ENCODE measurements at places on chromosomes 2 and 18.

DNA sequence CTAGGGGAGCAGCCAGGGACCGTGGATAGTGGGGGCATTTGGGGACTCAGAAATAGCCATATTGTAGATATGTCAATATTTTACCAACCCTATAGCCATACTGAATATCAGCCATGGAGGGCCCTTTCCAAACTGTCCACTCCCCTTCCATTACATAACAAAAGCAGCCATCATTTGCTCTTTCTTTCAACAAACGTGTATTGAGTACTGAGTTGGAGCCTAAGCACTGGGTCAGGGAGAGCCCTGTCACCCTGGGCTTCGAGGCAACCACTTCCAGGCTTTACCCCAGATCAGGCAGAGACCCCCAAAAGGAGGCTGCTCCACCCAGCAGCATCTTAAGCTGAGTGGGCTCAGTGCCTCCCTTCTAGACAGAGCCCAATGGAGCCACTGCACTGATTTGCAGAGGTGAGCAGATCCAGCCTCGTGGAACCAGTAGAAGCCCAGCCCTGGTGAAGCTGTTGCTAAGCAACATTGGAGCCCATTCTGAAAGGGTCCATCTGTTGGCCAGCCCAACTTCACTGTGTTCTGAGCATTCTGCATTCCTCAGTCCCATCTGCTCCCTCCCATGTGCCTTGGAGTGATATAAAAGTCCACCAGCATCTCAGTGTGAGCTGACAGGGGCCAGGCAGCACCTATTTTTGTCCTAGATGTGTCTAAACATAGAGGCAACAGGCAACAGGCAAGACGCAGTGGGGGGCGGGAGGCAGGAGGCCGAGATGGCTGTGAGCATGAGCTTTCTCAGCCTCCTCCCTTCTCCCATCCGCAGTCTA is 112.1 kb downstream of the PLB1 start:
- no peak overlapping the region for H3K4me3 ChIP-seq
- H3K4me1 ChIP-seq, result peaks cover 7% of the 10 kb centered on the region
- no peaks in the 10 kb centered on the region for H3K36me3 ChIP-seq
- no peak for DNase-seq
- H3K27ac ChIP-seq, result no peak overlapping the region

DNA sequence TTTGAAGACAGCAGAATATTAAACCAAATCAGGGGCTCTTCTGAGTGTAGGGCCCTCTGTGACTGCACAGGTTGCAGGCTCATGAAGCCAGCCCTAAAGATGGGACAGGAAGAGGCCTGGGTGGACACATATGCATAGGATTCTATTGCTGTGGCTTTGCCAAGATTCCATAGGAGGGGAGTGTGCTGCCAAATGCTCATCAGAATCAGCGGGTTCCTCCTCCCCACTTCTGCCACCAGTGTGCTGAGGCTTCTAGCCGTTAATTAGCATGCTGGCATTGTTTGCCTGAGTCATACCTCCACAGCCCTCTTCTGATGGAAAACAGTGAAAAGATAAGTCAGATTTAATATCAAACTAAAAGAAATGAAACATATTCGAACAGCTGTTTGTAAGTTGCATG is 103.9 kb upstream of the TMEFF2 start:
- no peaks in the 10 kb centered on the region for H3K4me1 ChIP-seq
- no peak for DNase-seq
- peaks cover 2% of the 10 kb centered on the region for H3K27me3 ChIP-seq

GRCh38 chr2:146239392-146240135 is 1605.3 kb upstream of the ACVR2A start:
- H3K4me1 ChIP-seq, result peaks cover 8% of the 10 kb centered on the region
- H3K36me3 ChIP-seq, result no peaks in the 10 kb centered on the region
- H3K4me3 ChIP-seq, result no peak overlapping the region
- H3K27ac ChIP-seq, result peak overlapping the region; percentile 69
- DNase-seq, result peak; percentile 93

- H3K4me1 ChIP-seq, result peaks cover 10% of the 10 kb centered on the region
- DNase-seq, result peak; percentile 35
- no peaks in the 10 kb centered on the region for H3K36me3 ChIP-seq
- no peak overlapping the region for H3K4me3 ChIP-seq
- no peaks in the 10 kb centered on the region for H3K27me3 ChIP-seq
- no peak overlapping the region for H3K27ac ChIP-seq
These were observed 130.7 kb downstream of the MREG start for GRCh38 chr2:215882689-215883088.

DNA sequence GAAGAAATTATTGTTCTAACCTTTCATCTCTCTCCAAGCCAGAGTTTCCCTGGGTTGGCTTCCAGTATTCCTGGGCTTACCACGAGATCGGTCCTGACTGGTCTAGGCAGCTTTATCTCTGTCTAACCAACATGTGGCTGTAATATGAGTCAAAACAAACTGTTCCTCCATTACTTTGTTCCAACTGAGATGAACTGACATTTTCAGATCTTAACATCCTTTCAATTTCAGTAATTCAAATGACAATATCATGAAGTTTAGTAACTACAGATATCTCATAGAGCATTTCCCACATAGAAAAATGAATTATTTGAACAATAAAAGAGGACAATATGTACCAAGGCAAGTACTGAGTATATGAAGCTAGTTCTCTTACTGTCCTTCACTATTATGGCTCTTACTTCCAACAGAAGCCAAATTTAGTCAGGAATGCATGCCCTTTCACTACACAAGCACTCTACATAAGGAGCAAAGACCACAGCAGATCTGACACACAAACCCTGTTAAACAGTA is 15.5 kb downstream of the SLC25A12 start:
- peaks cover 2% of the 10 kb centered on the region for H3K4me1 ChIP-seq
- no peak overlapping the region for H3K27ac ChIP-seq
- H3K27me3 ChIP-seq, result no peaks in the 10 kb centered on the region
- peak; percentile 73 for DNase-seq
- H3K4me3 ChIP-seq, result no peak overlapping the region

DNA sequence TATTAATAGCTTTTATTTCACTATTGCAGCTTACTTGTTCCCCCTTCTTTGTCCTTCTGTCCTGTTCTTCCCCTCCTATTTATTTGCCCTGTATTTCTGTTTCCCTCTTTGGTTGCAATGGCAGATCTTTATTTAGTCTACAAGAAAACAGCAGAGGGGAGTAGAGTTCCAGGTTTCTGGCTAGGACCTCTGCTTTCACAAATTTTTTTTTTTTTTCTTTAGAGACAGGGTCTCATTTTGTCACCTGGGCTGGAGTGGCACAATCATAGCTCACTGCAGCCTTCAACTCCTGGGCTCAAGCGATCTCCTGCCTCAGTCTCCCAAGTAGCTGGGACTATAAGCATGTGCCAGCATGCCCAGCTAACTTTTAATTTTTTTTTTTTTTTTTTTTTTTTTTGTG is 188.1 kb upstream of the SPRED2 start:
- peaks cover 47% of the 10 kb centered on the region for H3K27me3 ChIP-seq
- peaks cover 8% of the 10 kb centered on the region for H3K4me1 ChIP-seq
- no peaks in the 10 kb centered on the region for H3K36me3 ChIP-seq
- no peak overlapping the region for H3K4me3 ChIP-seq
- no peak for DNase-seq

GRCh38 chr18:68699043-68699442 is 15.9 kb downstream of the TMX3 start:
- no peak overlapping the region for H3K27ac ChIP-seq
- no peaks in the 10 kb centered on the region for H3K27me3 ChIP-seq
- no peak overlapping the region for H3K4me3 ChIP-seq
- peaks cover 22% of the 10 kb centered on the region for H3K36me3 ChIP-seq
- peak; percentile 68 for DNase-seq

DNA sequence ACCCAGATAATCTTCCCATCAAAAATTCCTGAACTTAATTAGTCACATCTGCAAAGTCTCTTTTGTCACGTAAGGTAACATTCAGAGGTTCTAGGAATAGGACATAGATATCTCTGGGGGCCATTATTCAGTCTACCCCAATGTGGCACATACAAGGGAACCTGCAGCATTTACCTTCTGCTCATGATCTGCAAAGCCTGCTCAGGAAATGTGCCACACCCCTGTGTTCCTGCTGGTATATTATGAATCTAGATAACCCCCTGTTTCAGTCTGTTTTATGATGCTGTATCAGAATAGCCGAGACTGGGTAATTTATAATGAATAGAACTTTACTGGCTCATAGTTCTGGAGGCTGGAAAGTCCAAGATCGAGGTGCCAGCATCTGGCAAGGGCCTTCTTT is 103.5 kb downstream of the ARL4C start:
- H3K27me3 ChIP-seq, result no peaks in the 10 kb centered on the region
- no peaks in the 10 kb centered on the region for H3K4me1 ChIP-seq
- no peak overlapping the region for H3K4me3 ChIP-seq
- no peaks in the 10 kb centered on the region for H3K36me3 ChIP-seq
- H3K27ac ChIP-seq, result no peak overlapping the region

- no peaks in the 10 kb centered on the region for H3K36me3 ChIP-seq
- no peaks in the 10 kb centered on the region for H3K4me1 ChIP-seq
- DNase-seq, result peak; percentile 4
- no peak overlapping the region for H3K27ac ChIP-seq
- H3K27me3 ChIP-seq, result peaks cover 26% of the 10 kb centered on the region
These were observed 34.5 kb upstream of the CCDC93 start for GRCh38 chr2:118048401-118048800.

DNA sequence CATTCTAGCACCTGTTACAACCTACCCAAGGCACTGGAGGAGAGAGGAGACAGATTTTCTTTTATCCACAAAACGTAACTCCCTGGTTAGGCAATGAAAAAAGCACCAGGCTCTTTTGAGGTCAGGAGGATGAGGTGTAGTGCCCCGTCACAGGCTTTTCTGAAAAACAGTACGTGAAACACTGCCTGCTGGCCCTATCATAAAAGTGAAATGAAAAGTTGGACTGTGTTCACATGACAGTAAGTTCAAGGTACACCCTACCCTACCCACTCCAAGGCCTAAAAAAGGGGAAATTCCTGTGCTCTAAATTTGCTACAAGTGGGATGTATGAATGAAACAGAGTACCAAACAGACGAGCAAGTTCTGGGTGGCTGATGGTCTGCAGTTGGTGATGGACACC is 17.6 kb downstream of the LGALSL start:
- H3K4me3 ChIP-seq, result no peak overlapping the region
- no peak for DNase-seq
- H3K27me3 ChIP-seq, result peaks cover 59% of the 10 kb centered on the region

GRCh38 chr2:205347899-205348298 is 334.4 kb upstream of the NRP2 start:
- no peaks in the 10 kb centered on the region for H3K36me3 ChIP-seq
- H3K27me3 ChIP-seq, result no peaks in the 10 kb centered on the region
- H3K4me3 ChIP-seq, result no peak overlapping the region
- H3K27ac ChIP-seq, result no peak overlapping the region
- DNase-seq, result no peak
- H3K4me1 ChIP-seq, result peaks cover 3% of the 10 kb centered on the region

DNA sequence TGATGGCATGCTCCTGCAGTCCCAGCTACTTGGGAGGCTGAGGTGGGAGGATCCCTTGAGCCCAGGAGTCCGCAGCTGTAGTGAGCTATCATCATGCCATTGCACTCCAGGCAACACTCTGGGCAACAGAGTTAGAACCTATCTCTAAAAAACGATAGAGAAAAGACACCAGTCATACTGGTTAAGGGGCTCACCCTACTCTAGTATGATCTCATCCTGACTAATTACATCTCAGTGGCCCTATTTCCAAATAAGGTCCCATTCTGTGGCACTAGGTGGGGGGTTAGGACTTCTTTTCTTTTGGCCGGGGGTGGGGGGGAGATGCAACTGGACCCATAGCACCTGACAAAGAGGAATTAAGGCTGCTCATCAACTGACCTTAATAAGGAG is 163.2 kb upstream of the NCK2 start:
- no peak for DNase-seq
- H3K27ac ChIP-seq, result no peak overlapping the region
- peaks cover 7% of the 10 kb centered on the region for H3K27me3 ChIP-seq
- H3K4me3 ChIP-seq, result no peak overlapping the region

- H3K4me3 ChIP-seq, result no peak overlapping the region
- H3K27ac ChIP-seq, result no peak overlapping the region
- H3K4me1 ChIP-seq, result peaks cover 14% of the 10 kb centered on the region
- H3K27me3 ChIP-seq, result no peaks in the 10 kb centered on the region
These were observed 84.1 kb downstream of the RAPH1 start for GRCh38 chr2:203451011-203451410.

- H3K27ac ChIP-seq, result no peak overlapping the region
- peaks cover 15% of the 10 kb centered on the region for H3K36me3 ChIP-seq
- no peaks in the 10 kb centered on the region for H3K4me1 ChIP-seq
- H3K27me3 ChIP-seq, result no peaks in the 10 kb centered on the region
- H3K4me3 ChIP-seq, result no peak overlapping the region
These were observed 120.7 kb upstream of the RNU4ATAC start for GRCh38 chr2:121409966-121410365.

- DNase-seq, result peak; percentile 74
- H3K4me1 ChIP-seq, result no peaks in the 10 kb centered on the region
- H3K27me3 ChIP-seq, result no peaks in the 10 kb centered on the region
- H3K36me3 ChIP-seq, result no peaks in the 10 kb centered on the region
- no peak overlapping the region for H3K27ac ChIP-seq
- H3K4me3 ChIP-seq, result no peak overlapping the region
These were observed 278.9 kb downstream of the PRKCE start for GRCh38 chr2:45930396-45930792.

GRCh38 chr2:105806996-105807395 is 62.3 kb downstream of the NCK2 start:
- no peaks in the 10 kb centered on the region for H3K27me3 ChIP-seq
- H3K4me3 ChIP-seq, result no peak overlapping the region
- H3K27ac ChIP-seq, result no peak overlapping the region
- H3K4me1 ChIP-seq, result peaks cover 8% of the 10 kb centered on the region
- peaks cover 4% of the 10 kb centered on the region for H3K36me3 ChIP-seq
- DNase-seq, result no peak

GRCh38 chr18:52452427-52452826 is 112.4 kb downstream of the DCC start:
- no peak overlapping the region for H3K27ac ChIP-seq
- H3K4me3 ChIP-seq, result no peak overlapping the region
- no peak for DNase-seq
- no peaks in the 10 kb centered on the region for H3K36me3 ChIP-seq
- H3K4me1 ChIP-seq, result no peaks in the 10 kb centered on the region

- H3K4me1 ChIP-seq, result peaks cover 3% of the 10 kb centered on the region
- no peak overlapping the region for H3K4me3 ChIP-seq
- peak; percentile 40 for DNase-seq
- no peaks in the 10 kb centered on the region for H3K36me3 ChIP-seq
- no peak overlapping the region for H3K27ac ChIP-seq
- H3K27me3 ChIP-seq, result no peaks in the 10 kb centered on the region
These were observed 229.1 kb upstream of the RBBP8 start for GRCh38 chr18:22703883-22704585.

DNA sequence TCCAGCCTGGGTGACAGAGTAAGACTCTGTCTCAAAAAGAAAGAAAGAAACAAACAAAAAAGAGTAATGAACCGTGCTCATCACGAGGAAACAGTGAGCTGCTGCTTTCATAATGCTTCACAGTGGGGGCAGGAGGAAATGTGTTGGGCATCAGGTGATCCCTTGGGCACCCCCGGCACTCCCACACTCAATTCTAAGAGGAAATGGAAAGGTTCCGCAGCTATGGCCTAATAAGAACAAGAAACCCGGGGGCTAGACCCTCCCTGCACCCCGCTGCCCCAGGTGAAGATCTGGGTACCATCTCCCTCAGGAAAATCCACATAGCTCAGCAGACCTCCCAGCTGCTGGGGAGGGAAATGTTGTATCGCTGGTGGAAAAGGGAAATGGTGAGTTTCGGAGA is 118.9 kb downstream of the LPIN1 start:
- H3K27ac ChIP-seq, result no peak overlapping the region
- H3K36me3 ChIP-seq, result no peaks in the 10 kb centered on the region
- H3K4me3 ChIP-seq, result no peak overlapping the region
- H3K27me3 ChIP-seq, result no peaks in the 10 kb centered on the region
